ENCODE measurements at places on chromosomes 2 and 18.

GRCh38 chr18:54020966-54021365, 203.5 kb downstream of the MBD2 start:
- DNase-seq = no peak

GRCh38 chr2:176652300-176653182, 383.3 kb downstream of the MTX2 start:
- DNase-seq = no peak

DNA sequence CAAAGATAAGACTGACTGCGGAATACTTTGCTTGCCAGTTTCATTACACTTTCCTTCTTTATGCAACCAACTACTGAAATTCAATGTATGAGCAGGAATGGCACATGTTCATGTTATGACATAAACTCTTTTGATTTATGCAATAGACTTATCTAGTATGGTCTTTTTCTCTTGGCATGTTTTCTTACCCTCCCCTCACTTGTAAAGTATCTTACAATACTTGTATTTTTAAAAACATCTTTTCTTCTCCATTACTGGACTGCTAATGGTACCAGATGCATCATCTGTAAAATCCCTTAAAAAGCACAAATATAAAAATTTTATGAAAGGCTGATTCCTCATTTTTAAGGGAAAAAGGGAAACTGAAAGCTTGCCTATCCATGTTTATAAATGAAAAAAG, 373.8 kb downstream of the ZEB2 start:
- DNase-seq = no peak

GRCh38 chr2:43387092-43388062, 161.0 kb upstream of the ZFP36L2 start:
- DNase-seq = no peak

DNA sequence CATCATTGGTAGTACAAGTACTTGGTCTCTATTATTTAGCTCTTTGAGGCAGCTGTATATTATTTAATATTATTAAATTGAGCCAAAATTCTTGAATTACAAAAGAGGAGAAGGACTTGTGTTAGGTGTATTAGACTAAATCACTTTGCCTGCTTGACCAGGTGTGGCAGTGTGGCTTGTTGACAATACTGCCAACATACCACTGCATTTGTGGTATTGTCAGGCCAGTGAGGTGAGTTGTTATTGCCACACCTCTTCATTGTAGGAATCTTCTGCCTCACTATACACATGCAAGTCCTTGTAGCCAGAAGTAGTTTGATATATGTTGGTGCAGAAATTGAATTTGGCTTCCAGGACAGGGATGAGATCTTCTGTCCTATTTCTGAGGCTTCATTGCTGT, 40.5 kb downstream of the CYP20A1 start:
- no peak for DNase-seq

GRCh38 chr2:145813481-145813880, 1293.6 kb upstream of the ZEB2 start:
- no peak for DNase-seq

- no peak for DNase-seq
These were observed 8.8 kb downstream of the TTLL4 start for GRCh38 chr2:218719457-218719856.
